Left colon (tissue), 2 donors: ENCODE measurements at places on chromosomes 13 and 19.

DNA sequence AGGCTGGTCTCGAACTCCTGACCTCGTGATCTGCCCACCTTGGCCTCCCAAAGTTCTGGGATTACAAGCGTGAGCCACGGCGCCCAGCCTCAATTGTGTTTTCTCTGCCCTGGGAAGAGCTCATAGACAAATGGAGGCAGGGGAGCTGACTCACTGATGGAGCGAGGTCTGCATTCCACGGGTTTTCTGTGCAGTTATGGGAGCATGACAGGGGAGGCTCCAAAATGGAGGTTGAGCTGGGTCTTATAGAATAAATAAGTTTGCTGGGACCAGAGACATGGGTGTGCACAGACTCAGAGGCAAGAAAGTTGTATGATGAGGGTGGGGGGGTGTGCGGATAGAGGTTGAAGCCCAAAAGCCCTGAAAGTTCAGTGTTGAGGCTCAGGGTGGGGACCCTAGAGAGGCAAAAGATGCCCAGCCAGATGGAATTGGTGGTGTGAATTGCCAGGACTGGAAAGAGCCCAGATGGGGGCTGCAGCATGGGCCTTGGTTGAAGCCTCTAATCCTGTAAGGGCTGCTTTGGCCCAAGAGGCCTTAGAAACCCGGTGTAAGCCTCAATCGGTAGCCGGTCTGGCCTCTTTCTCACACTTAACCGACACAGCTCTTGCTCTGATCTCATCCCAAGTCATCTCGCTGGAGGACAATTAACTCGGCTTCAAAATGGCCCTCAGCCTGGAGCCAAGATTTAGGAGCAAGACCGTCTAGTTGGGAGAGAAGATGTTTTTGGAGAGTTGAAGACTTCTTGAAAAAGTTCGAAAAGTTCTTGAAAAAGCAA, 1.9 kb downstream of the TPM4 start:
- DNase-seq = peak; percentile 41

DNA sequence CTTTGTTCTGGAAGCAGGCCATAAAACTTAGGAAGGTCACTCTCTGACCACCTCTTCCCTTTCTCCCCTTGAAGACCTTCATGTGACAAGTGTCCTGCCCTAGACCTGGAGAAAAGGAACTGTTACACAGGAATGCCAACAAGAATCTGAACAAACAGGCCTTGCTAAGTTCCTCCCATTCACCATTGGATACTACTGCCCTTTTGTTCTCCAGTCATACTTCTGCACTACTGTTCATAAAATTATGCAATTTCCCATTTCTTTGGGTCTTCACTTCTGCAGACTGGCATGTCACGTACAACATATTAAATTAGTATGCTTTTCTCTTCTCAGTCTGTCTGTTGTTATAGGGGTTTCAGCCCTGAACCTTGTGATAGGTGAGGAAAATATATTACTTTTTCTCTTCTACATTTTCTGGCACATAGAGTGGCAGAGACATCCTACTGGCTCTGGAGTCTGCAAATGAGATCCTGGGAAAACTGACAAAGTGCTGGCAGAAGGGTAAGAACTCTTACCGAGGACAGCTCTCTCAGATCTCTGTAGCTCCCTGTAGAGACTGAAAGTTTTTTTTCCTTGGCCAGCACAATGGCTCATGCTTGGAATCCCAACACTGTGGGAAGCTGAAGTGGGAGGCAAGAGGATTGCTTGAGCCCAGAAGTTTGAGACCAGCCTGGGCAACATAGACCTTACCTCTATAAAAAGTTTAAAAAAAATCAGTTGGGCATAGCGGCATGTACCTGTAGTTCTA, 87.6 kb upstream of the SPRY2 start:
- no peak for DNase-seq

DNA sequence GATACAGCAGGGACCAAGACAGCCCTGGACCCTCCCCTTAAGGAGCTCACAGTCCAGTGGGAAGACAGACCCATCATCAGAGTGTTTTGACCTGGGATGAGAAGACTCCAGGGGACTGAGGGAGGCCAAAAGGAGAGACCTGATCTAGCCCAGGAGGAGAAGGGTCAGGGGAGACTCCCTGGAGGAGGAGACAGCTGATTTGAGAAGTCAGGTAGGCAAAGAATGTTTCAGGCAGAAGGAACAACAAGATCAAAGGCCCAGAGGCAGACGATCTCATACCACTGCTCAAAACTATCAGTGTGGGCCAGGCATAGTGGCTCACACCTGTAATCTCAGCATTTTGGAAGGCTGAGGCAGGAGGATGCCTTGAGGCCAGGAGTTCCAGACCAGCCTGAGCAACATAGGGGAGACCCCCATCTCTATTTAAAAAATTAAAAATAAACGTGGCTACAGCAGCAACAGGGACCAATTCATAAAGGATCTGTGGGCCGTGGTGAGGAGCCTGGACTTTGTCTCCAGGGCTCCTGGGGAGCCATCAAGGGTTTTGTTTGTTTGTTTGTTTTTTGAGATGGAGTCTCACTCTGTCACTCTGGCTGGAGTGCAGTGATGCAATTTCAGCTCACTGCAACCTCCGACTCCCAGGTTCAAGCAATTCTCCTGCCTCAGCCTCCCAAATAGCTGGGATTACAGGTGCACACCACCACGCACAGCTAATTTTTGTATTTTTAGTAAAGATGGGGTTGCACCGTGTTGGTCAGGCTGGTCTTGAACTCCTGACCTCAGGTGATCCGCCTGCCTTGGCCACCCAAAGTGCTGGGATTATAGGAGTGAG, 2.2 kb upstream of the COX6B1 start:
- no peak for DNase-seq

- DNase-seq = no peak
Observed at GRCh38 chr13:35814605-35815011, 316.6 kb downstream of the DCLK1 start.

- no peak for DNase-seq
Observed at GRCh38 chr19:20247016-20247683, 80.1 kb downstream of the ZNF486 start.

- peak; percentile 91 for DNase-seq
Observed at GRCh38 chr19:4061683-4062418, 4.8 kb downstream of the ZBTB7A start.

GRCh38 chr13:21688056-21688455, 17.2 kb downstream of the FGF9 start:
- DNase-seq = no peak

DNA sequence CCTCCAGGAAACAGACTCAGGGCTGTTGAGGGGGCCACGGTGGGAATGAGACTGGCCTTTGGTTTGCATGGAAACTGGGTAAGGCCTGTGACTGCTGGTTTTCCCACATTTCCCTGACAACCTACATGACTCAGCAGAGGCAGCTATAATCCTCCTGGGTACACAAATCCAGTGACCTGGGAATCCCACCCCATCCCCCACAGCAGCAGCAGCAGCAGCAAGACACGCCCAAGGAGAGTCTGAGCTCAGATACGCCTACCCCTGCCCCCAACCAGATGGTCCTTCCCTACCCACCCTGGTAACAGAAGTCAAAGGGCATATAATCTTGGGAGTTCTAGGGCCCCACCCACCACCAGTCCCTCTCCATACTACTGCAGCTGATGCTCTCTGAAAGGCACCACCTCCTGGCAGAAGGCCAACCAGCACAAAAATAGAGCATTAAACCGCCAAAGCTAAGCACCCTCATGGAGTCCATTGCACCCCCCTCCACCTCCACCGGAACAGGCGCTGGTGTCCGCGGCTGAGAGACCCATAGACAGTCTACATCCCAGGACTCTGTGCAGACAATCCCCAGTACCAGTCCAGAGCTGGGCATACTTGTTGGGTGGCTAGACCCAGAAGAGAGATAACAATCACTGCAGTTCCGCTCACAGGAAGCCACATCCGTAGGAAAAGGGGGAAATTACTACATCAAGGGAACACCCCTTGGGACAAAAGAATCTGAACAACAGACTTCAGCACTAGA, 237.2 kb upstream of the SPRY2 start:
- peak; percentile 9 for DNase-seq

DNA sequence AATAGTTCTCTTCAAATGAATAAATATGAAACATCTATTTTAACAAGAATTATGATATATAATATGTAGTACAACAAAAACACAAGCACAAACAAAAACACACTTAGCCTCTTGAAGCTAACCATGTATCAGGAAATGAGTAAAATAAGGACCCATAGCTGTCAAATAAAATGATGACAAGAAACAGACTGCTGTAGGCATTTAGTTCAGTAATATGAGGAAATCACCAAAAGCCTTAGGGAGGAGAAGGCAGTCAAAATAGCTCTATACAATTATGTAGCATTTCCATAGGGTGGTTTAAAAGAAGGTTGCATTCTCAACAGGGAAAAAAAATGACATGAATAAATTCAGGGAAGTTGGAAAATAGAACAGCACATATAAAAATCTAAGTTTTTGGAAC, 163.4 kb downstream of the PCDH20 start:
- DNase-seq = no peak

- no peak for DNase-seq
Observed at GRCh38 chr13:106212386-106213010, 323.0 kb downstream of the EFNB2 start.
